ENCODE measurements at places on chromosomes 6 and 20. TPM values are rescaled to one million over a fixed set of nuclear protein-coding genes. Genes with fewer than 3 reads are reported as not detected.

- no peak for DNase-seq
These were observed 53.5 kb downstream of the EBF4 start for GRCh38 chr20:2745936-2746635.

DNA sequence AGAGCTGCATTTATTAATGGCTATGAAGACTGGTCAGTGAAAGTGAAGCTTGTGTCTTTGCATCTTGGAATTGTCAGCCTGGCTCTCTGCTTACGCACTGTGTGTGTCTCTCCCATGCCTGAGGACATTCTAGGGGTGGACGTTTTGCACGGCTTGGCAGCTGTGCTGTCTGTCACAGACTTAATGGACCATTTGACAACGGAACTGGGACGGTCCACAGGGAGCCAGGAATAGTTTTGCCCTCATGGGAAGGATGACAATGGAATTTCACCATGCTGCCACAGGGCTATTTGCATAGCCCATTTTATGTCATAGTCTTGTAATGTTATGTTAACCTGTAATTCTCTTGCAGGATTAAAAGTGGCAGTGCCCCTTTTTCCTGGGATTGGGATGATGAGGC is 44.7 kb downstream of the OR2B6 start:
- peak; percentile 97 for DNase-seq

DNA sequence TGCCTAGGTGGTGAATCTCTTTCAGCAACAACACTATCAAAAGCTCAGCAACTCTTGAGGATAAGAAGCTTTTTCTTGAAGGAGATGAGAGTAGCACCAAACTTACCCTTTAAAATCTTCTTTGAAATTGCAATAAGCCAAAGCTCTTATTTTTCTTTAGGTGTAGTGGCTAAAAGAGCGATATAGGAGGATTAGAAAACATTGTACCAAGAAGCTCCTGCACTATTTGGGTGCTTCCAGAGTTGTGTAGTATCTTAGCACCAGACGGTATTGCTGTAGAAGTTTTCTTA is 1.2 kb downstream of the FUT9 start:
- DNase-seq: no peak

DNA sequence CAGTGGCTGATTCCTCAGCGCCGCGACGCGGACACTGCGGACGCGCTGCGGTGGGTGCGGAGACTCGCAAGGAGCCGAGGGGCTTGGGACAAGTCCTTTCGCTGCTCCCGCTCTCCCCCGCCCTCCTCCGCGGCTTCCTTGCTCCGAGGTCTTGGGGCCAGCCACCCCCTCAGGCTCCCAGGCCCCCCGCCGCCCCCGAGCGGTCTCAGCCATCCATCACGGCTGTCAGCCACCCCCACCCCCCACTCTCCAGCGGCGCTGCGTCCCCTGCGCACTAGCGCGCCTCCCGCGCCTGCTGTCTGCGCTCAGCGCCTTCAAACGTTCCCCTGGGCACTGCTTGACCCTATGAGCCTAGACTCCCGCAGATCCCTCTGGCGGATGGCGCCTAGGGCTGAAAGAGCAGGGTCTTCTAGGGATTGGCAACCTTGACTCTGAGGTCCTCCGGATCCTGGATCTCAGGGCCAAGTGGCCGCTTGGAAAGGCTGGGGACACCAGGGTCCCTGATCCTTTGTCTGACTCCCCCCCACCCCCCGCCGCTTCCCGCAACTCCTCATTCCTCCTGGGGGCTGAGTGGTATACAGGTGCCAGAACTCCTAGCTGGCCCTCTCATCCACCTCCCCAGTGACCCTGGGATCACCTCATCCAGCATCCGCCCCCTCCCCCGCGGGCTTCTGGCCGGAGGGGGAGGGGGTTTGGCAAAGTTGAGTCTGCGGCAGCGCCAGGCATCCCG is 1.4 kb downstream of the SLC12A5 start:
- no peak for DNase-seq

The GHRH gene
- total RNA-seq: not detected

The ADAM33 gene
- total RNA-seq: not detected

GRCh38 chr20:37668166-37668565 is 25.7 kb upstream of the CTNNBL1 start:
- no peak for DNase-seq

- DNase-seq: no peak
These were observed 129.0 kb downstream of the REV3L start for GRCh38 chr6:111353912-111354462.

The EMILIN3 gene
- total RNA-seq: not detected

DNA sequence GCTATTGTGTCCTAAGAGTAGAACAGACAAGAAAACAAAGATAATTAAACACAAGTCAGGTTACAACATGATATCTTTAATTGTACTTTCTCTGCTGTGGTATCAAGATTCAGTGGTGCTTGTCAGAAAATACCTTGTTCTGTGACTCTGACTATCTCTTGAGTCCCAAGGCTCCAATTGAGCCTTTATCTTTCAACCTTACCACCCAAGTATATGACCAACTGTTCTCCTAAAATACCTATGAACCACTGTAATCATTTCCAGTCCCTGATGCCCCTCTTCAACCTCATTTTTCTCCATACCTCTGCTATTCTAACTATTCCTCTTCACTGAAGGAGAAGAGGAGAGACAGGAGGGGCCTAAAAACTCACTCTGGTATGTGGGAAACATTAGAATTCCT is 66.9 kb upstream of the TPD52L1 start:
- no peak for DNase-seq

DNA sequence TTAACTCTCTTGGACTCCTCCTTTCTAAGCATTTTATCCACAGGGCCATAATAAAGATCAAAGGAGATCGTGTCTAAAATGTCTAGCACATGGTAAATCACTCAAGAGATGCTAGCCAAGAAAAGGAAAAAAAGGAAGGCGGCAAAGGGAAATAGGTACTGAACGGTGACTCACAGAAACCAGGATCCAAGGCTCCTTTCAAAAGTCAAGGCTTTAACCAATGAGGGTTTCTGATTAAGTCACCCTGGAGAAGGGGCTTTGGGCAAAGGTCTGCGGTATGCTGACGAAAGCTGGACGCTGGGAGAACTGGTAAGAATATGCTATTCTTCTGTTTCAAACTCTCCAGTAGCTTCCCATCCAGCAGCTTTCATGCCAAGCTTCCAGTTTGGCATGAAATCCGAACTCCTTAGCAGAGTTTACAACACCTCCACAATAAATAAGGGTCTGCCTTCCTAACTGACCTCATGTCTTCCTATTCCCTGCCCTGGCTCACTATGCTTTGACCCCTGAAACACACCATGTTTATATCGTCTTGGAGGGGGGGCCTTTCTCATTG is 1.0 kb downstream of the TOMM34 start:
- DNase-seq: no peak

The CLPSL2 gene
- not detected for total RNA-seq

- no peak for DNase-seq
These were observed 102.0 kb downstream of the SMLR1 start for GRCh38 chr6:130929036-130929678.

GRCh38 chr6:9523462-9523861 is 891.4 kb downstream of the TFAP2A start:
- peak; percentile 59 for DNase-seq

DNA sequence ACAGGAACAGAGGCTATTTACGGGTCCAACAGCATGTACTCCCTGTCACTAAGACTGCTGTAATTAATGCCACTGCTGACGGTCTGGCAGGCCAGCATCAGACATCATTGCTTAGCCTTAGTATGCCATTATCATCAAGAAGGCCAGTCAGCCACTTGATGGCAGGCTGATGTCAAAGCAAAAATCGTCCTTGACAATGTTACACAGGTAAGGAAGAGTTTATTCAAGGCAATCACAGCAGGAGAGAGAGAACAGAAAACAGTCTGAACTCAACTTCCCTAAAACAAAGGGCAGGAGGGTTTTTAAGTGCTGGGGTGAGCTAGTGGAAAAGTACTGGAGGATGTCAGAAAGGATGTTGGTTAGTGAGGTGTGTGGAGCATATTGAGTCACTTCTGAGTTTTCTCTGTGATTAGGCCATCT is 25.1 kb downstream of the FKBP1C start:
- no peak for DNase-seq

The TINAG gene
- total RNA-seq: 114 TPM

The MAP1LC3A gene
- total RNA-seq: not detected

The HLA-DQB2 gene
- total RNA-seq: not detected

GRCh38 chr6:148383658-148384368 is 41.2 kb downstream of the SASH1 start:
- DNase-seq: no peak

- DNase-seq: no peak
These were observed 4.1 kb downstream of the CALHM6 start for GRCh38 chr6:116465246-116465645.

GRCh38 chr6:40252531-40253258 is 318.4 kb upstream of the MOCS1 start:
- DNase-seq: no peak

DNA sequence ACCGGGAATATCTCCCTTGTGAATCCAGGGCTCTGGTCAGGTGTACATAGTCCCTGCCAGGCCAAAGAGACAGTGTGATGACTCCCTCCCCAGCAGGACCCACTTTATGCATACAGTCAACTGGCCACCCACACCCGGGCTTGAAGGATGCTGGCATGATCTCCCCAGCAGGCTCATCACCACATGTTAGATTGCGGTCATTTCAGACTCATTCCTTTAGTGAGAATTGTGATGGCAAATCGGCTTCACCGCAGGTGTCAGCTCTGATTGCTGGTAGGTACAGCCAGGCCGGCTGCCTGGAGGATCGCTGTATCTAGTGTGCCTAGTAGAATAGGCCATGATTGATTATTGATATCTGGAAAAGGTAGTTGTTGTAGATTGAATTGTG is 24.5 kb downstream of the CD83 start:
- no peak for DNase-seq

DNA sequence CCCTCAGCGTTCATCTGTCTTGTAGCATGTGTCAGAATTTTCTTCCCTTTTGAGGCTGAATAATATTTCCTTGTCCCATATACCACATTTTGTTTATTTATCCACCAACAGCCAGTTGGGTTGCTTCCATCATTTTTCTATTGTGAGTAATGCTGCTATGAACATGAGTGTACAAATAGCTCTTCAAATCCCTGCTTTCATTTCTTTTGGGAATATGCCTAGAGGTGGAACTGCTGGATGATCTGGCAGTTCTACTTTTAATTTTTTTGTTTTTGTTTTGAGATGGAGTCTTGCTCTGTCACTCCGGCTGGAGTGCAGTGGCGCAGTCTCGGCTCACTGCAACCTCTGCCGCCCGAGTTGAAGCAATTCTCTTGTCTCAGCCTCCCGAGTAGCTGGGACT is 64.7 kb downstream of the SASH1 start:
- DNase-seq: peak; percentile 14

The VWA7 gene
- 5.5 TPM for total RNA-seq

GRCh38 chr20:49781676-49782075 is 31.0 kb upstream of the SLC9A8 start:
- DNase-seq: no peak

GRCh38 chr6:4732691-4733315 is 43.4 kb upstream of the CDYL start:
- peak; percentile 88 for DNase-seq

The LIN28B gene
- not detected for total RNA-seq

GRCh38 chr6:7513529-7513928 is 27.9 kb upstream of the DSP start:
- DNase-seq: no peak

DNA sequence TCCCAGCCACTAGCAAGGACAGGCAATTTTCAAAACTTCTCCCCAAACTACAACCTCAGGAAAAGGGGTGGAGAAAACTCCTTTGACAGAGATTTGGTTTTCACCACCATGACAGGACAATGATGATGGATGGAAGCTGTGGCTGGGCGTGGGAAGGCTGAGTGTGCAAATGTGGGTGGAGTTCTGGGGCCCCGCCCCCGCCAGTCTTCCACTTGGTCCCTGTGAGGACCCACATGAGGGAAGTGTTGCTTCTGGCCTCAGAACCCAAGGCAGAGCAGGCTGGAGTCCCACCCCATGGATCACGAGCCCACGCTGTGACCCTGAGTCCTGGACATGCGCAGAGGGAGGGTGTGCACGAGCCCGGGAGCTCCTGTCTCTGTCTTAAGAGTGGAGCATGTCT is 21.5 kb upstream of the MRGBP start:
- DNase-seq: no peak

The DEFB124 gene
- total RNA-seq: not detected

DNA sequence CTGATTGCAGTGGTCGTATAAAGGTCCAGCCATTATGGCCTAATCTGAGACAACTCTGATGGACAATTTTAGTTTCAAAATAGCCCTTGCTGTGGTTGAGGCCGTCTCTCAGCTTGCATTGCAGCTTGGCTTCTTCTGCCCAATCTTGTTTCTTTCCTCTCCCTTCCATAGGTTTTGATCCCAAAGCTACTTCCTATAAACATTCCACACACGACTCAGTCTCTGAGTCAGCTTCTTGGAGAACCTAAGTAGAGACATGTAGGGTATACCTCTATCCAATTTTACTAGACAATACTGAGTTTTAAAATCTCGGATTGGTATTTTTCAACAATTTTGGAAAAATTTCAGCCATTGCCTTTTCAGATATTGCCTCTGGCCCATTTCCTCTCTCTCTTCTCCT is 13.4 kb downstream of the IYD start:
- DNase-seq: no peak

The DSN1 gene
- total RNA-seq: 64.7 TPM

The CPXM1 gene
- total RNA-seq: not detected

The SCUBE3 gene
- not detected for total RNA-seq

- DNase-seq: no peak
These were observed 444.4 kb upstream of the MARCKS start for GRCh38 chr6:113412589-113413357.

- no peak for DNase-seq
These were observed 236.4 kb downstream of the FOXA2 start for GRCh38 chr20:22348010-22348409.

GRCh38 chr6:16286151-16286522 is 47.8 kb downstream of the GMPR start:
- DNase-seq: no peak

DNA sequence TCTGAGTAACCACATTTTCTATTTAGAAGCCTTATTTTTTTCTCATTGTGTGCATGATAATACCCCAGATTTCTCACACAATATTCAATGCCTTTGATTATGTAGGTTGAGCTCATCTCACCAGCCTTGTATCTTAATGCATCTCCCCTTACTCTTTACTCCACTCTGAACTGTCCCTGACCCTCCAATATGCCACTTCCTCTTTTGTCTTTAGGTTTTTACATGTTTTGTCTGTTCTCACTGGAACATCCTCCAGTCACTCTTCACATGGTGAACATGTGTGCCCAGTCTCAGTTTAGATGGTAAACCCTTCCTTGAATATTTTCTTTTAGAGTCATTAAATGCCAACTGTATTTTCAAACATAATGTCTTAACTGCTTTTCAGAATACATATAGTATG is 392.9 kb upstream of the IMPG1 start:
- DNase-seq: no peak
